ENCODE measurements at places on chromosomes 6 and 20.

GRCh38 chr20:37593710-37594109 lies 66.0 kb upstream of the BLCAP start:
- no peak for DNase-seq

- no peak for DNase-seq
Observed at GRCh38 chr6:134474955-134475354, 157.0 kb upstream of the SGK1 start.

GRCh38 chr6:118630923-118631322 lies 20.5 kb downstream of the CEP85L start:
- DNase-seq, result no peak

DNA sequence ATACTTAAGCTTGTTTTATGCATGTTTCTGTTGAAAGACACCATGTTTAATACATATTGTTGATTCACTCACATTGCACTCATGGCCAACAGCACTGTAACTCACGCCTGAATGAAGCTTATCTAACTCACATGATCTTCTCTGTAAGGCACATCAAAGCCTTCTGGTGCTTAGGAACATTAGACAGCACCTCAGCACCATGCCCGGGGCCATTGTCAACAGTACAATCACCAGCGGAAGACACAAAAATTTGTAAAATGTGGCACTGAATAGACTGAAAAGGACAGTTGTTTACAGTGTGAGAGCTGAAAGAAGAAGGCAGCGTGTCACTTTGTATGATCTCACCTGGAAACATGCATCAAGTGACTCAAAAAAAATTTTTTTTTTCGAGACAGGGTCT lies 8.9 kb upstream of the TCF15 start:
- no peak for DNase-seq

- no peak for DNase-seq
Observed at GRCh38 chr6:117502580-117502979, 20.1 kb downstream of the DCBLD1 start.

DNA sequence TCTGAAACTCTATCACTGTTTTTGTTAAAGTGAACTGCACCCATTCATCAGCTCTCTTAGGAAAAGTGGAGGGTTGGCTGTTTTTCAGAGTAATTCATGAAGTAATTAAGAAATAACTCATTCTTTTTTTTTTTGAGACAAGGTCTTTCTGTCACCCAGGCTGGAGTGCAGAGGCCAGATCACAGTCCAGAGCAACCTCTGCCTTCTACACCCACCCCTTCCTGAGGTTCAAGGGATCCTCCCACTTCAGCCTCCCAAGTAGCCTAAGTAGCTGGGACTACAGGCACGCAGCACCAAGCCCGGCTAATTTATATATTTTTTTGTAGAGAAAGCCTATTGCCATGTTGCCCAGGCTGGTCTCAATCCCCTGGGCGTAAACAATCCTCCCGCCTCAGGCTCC lies 2.6 kb downstream of the ZNFX1 start:
- DNase-seq, result no peak

DNA sequence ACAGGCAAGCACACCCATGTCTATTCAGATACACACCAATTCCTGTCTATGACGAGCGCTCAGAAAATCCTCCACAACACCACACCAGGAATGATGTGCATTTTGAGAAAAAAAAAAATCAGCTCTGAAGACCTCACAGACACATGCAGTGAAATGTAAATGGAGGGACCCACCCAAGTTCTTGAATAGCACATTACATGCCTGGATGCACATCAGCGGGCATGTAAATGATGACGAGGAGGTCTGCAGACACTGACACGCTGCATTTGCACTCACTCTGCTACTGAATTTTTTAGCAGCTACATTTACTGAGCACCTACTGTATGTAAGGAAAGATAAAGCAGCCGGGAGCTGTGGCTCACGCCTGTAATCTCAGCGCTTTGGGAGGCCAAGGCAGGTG lies 14.7 kb downstream of the NRSN2 start:
- DNase-seq, result no peak

GRCh38 chr6:36577301-36577700 lies 16.9 kb upstream of the SRSF3 start:
- DNase-seq, result no peak

DNA sequence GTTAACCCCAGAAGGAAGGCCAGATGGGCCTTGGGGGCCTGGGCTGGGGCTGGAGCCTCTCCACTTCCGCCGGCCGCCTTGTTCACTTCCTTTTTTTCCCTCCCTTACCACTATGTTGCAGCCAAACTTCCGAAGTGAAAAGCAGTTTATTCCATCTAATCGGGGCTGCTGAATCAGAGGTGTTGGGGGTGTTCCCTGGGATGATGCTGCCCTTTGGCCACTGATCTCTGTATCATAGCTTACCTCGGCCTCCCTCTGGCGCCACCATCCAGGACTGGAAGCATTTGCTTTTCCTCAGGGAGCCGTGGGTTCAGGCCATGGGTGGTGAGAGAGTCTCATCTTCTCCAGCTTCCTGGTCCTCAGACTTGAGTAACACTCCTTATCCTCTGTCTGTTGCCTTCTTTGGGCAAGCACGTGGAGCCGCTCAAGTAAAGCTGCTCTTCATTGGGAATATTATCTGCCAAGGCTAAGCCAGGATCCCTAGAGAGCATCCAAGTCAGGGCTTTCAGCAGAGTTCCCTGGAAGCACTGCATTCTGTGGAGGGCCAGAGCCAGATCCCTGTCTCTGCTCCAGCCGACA lies 39.6 kb downstream of the SLX4IP start:
- DNase-seq, result no peak

- no peak for DNase-seq
Observed at GRCh38 chr6:25596928-25597818, 54.8 kb upstream of the SCGN start.

DNA sequence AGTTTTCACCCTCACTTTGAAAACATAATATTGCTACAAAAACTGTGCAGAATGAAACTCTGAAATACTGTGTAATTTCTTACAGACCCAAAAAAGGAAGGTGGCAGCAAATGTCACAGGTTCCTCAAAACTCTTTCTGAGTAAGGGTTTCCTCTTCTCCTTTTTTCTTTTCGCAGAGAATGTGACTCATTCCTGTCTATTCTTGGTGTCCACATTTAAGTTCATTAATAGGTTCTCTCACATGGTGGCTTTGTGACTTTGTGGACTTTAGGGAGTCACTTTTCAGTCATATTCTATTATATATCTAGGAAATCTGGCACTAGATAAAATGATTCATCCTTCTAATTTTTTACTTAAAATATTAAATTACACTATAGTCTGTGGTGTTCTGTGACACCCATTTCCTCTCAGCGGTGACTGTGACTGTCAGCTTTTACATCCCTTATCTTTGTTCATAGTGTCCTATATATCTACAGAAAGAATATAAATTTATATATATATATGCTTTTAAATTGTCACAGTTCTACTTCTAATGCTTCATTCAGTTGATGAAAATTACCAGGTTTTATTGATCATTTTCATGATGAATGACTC lies 126.8 kb upstream of the HCRTR2 start:
- no peak for DNase-seq

GRCh38 chr6:132811276-132811675 lies 3.1 kb upstream of the RPS12 start:
- no peak for DNase-seq

- no peak for DNase-seq
Observed at GRCh38 chr20:43968341-43969000, 53.8 kb downstream of the TOX2 start.

DNA sequence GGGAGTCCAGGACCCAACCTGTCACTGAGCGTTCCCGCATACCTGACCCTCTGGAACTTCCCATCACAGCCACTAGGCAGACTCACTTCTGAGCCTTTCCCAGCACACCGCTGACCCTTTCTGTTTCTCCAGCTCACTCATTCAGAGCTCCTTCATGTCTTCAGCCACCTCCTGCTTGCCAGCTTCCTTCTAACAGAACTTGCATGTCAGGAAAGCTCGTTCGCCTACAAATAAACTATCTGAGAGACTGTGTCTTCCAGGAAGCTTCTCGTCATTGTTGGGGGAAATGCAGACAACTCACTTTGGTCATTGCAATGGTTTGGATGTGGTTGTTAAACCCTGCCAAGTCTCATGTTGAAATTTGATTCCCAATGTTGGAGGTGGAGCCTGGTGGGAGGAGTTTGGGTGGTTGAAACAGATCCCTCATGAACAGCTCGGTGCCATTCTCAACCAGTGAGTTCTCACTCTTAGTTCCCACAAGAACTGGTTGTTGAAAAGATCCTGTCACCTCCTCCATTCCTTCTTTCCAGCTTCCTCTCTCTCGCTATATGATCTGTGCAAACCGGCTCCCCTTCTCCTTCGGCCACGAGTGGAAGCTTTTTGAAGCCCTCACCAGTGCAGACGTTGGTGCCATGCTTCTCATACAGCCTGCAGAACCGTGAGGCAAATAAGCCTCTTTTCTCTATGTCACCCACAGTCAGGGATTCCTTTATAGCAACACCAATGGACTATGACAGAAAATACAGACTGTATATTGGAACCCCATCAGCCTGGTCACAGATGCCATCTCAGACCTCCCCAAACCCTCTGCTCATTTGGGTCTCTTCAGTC lies 1.4 kb upstream of the MUC21 start:
- no peak for DNase-seq

- no peak for DNase-seq
Observed at GRCh38 chr6:143581835-143582480, 70.4 kb upstream of the FUCA2 start.

- DNase-seq, result no peak
Observed at GRCh38 chr6:17334265-17334664, 53.1 kb downstream of the RBM24 start.

DNA sequence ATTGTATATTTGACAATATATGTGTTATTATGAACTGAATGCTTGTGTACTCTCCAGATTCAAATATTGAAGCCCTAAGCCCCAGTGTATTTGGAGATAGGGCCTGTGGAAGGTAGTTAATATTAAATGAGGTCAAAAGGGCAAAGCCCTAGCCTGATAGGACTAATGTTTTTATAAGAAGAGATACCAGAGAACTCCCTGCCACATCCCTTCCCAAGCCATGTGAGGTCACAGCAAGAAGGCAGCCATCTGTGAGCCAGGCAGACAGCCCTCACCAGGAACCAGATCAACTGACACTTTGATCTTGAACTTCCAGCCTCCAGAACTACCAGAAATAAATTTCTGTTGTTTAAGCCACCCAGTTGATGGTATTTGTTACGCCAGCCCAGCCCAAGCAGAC lies 36.4 kb upstream of the FBXL4 start:
- no peak for DNase-seq

GRCh38 chr6:108274546-108274945 lies 13.7 kb upstream of the SNX3 start:
- DNase-seq, result no peak

DNA sequence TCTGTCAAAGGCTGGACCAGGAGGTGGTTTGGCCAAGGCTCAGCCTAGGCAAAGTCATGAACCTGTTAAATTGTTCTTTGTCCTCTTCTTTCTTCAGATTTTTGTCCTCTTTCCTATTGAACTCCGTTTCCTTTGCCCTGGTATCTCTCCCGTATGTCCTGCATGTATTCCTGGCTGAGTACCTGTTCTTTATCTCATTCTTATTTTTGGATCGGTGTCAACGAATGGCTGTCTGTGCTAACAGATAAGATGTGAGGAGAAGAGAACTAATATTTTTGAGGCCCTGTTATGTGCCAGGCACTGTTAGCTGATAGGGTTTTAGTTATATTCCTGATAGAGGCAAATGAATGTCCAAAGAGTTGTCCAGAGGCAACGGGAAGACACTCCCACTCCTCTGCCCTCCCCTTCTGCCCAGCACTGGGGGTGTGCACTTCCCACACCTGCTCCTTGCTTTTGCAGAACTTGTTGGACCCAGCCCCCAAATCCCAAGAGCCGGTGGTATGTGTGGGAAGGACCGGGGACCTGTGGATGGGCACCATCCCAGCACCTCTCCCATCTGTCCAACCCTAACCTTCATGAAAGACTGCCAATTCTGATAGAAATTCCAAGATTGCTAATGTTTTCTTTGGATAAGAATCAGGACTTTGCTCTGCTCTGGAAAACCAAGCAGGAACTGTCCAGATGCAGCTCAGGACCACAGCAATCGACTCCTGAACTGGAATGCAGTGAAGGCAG lies 20.6 kb downstream of the MMP24OS start:
- DNase-seq, result no peak

GRCh38 chr6:159282421-159282820 lies 113.2 kb downstream of the FNDC1 start:
- DNase-seq, result no peak

- DNase-seq, result no peak
Observed at GRCh38 chr20:37165031-37165430, 14.1 kb upstream of the RPN2 start.

GRCh38 chr6:139294090-139294489 lies 2.3 kb upstream of the TXLNB start:
- DNase-seq, result no peak

- DNase-seq, result no peak
Observed at GRCh38 chr6:36110863-36111262, 19.4 kb upstream of the MAPK13 start.

- no peak for DNase-seq
Observed at GRCh38 chr6:53244958-53245357, 96.3 kb upstream of the GCM1 start.

GRCh38 chr6:41676431-41676830 lies 38.2 kb downstream of the MDFI start:
- DNase-seq, result no peak

GRCh38 chr20:6692566-6693173 lies 74.8 kb upstream of the BMP2 start:
- no peak for DNase-seq

GRCh38 chr6:144362042-144363018 lies 77.2 kb downstream of the UTRN start:
- no peak for DNase-seq

- DNase-seq, result no peak
Observed at GRCh38 chr6:111549746-111550145, 55.9 kb downstream of the TRAF3IP2 start.

DNA sequence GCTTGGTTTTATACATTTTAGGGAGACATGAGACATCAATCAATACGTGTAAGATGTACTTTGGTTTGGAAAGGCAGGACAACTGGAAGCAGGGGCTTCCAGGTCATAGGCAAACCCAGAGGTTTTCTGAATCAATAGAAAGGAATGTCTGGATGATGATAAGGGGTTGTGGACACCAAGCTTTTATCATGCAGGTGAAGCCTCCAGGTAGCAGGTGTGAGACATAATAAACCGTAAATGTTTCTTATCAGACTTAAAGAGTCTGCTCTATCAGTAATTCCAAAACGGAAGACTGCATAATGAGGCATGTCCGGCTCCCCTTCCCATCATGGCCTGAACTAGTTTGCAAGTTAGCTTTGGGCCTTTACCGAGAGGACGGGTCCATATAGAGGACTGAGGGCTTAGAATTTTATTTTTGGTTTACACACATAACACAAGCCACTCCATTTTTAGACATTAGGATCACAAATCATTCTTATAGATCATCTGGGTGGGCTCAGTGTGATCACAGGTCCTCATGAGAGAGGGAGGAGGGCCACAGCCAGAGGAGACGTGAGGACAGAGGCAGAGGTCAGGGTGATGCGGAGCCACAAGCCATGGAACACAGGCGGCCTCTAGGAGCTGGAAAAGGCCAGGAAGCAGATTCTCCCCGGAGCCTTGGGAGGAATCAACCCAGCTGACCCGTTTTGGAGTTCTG lies 10.7 kb upstream of the SERPINB9 start:
- no peak for DNase-seq

GRCh38 chr20:25089662-25090061 lies 7.7 kb upstream of the VSX1 start:
- DNase-seq, result no peak

- DNase-seq, result no peak
Observed at GRCh38 chr6:100344761-100345160, 120.0 kb downstream of the SIM1 start.

- DNase-seq, result no peak
Observed at GRCh38 chr6:132136981-132137380, 185.8 kb upstream of the CCN2 start.

GRCh38 chr6:123420512-123420911 lies 216.2 kb downstream of the TRDN start:
- no peak for DNase-seq

GRCh38 chr20:46959821-46960220 lies 65.2 kb downstream of the EYA2 start:
- no peak for DNase-seq
